ENCODE measurements at places on chromosomes 12 and 14.
A peak's percentile ranks its signal among the peaks of the same experiment; 100 is the strongest.

DNA sequence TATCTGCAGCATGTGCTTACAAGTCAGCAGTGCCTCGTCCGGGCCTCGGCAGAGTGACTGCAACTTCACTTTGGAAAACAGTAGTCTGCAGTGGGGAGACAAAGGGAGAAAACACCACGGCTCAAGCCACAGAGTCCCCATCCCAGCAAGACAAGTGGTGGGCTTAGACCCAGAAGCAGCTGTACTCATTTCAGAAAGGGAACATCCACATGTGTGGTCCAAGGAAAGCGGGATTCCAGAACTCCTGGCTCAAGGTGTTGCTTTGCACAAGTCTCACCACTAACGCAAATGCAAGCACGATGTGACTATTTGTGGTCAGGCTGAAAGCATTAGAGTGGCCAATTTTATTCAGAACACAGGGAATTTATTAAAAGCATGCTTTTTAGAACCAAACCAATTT is 198.3 kb downstream of the TTC7B start:
- no peak for DNase-seq

DNA sequence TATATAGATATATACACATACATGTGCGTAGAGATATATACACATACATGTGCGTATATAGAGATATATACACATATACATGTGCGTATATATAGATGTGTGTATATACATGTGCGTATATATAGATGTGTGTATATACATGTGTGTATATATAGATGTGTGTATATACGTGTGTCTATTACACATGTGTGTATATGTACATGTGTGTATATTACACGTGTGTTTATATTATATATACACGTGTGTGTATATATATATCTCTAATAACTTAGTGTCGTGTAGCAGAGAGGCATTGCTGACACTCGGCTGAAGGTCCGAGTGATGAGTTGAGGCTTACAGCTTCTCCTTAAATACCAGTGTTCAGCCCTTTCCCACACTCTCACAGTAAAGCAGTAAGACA is 133.7 kb downstream of the GLT1D1 start:
- DNase-seq, result no peak

DNA sequence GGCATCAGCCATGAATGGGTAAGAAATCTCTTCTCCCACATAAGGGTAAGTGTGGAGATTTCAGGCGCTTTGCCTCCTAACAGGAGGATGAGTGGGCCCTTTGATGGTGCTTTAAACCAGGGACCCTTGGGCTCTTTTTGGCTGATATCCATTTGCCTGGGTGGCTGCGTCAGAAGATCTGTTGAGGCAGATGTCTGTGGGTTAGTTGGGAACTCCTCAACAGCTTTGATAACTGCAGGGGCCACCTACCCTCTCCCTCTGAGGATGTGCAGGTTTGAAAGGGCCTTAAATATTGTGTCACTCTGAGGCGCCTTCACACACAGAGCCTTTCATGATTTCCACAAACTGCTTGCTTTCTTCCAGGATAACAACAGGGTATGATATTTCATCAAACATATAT is 210.7 kb downstream of the PPM1H start:
- no peak for DNase-seq

- no peak for DNase-seq
These were observed 88.5 kb upstream of the NCOR2 start for GRCh38 chr12:124655698-124656516.

GRCh38 chr12:48924617-48925303 is 532 bp downstream of the FKBP11 start:
- DNase-seq, result peak; percentile 70

DNA sequence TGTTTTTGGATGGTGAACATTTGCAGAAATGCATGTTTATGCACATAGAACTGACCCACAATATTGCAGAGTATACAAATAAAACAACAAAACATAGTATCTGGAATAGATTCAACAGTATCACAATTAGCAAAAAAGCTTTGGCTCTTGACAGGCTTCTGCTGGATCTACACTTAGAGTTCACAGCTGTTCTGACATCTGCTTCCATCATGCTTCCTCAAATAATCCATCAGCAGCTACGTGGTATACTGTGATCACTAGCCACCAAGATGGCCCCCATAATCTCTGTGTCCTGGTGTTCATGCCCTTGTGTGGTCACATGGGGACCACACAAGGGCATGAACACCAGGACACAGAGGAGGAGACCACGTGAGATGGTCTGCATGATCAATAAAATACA is 166.6 kb upstream of the CCDC198 start:
- DNase-seq, result no peak

DNA sequence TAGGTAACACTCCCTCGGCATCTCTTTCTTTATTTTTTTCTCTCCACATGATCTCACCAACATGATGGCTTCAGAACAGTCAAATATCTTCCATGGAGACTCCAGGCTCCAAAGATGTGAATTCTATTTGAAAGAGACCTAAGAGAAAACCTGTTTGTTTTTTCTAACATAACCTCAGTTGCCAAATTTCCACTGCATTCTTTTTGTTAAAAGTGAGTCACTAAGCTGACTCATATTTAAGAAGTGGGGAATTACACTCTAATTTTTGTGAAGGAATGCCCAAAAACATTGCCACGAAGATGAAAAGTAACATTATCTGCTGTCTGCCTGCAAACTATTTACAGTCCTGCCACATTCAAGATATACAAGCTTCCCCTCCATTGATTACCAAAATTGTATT is 1337.6 kb downstream of the LRFN5 start:
- DNase-seq, result no peak

- no peak for DNase-seq
These were observed 105.4 kb downstream of the APAF1 start for GRCh38 chr12:98750511-98750910.

DNA sequence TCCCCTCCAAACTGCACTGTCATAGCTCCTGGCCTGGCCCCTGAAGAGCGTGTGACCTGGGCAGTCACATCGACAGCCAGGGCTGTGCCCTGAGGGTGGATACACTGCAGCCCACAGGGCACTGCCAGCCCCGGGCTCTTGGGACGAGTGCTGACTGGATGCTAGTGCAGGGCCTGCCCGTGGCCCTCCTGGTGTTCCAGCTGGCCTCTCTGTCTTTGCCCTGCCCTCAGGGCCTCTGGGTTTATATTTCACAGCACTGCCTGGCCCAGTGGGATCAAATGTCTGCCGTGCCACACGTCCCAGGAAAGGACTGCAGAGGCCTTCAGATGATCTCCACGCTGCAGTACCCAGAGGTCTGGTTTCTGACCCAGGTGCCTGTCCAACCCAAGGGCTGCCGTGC is 10.1 kb upstream of the CCDC197 start:
- no peak for DNase-seq

DNA sequence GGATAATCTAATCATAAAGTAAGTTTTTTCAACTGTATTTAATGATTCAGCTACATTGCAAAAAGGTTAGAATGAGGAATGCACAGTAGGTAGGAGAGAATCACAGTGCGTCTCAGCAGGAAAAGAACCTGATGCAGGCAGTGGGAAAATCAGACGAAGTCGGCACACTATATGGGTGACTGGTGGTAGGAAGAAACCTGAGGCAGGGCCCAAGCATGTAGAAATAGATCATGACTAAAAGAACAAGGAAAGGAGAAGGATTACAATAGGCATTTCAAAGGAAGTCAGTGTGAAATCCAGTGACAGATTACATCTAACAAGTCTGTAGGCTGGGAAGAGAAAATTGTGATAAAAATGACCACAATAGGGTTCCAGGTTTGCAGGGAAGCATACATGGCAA is 267.0 kb downstream of the MED13L start:
- no peak for DNase-seq

- DNase-seq, result no peak
These were observed 66.4 kb downstream of the PAWR start for GRCh38 chr12:79624378-79624777.

DNA sequence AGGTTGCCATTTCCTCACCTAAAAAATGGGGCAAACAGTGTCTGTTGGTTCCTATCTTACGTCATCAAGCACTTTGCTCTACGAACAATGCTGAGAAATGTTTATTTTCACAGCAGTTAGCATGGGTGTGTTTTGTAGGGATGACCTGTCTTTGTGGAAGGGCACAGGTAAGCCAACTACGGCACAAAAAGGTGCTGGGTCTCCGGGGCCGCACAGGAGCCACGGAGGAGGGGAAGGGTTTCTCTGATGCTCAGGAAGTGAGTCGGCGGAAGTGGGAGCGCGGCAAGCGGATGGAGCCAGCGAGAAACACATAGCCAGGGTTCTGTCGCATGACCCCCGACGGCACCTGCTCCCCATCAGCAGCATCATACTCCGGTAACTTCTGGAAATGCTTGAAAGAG is 65.6 kb upstream of the TCL1B start:
- peak; percentile 2 for DNase-seq

GRCh38 chr12:90546511-90546910 is 408.5 kb downstream of the CCER1 start:
- no peak for DNase-seq

DNA sequence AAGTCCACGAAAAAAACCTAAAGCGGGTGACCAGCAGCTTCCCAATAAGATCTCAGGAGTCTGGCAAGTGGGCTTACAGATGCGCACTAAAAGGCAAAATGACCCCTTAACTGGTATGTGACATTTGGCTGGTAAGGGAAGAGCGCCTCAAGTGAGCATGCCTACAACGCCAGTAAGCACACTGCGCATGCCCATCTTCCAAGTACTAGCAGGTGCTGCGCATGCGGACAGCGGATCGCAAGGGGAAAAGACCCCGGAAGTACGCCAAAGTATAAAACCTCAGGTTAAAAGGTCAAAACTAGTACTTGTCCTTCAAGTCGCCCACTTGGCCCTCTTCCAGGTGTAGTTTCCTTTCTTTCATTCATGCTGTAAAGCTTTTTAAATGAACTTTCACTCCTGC is 518.5 kb upstream of the MDGA2 start:
- DNase-seq, result no peak

- no peak for DNase-seq
These were observed 18.1 kb upstream of the IGF1 start for GRCh38 chr12:102498471-102498870.

DNA sequence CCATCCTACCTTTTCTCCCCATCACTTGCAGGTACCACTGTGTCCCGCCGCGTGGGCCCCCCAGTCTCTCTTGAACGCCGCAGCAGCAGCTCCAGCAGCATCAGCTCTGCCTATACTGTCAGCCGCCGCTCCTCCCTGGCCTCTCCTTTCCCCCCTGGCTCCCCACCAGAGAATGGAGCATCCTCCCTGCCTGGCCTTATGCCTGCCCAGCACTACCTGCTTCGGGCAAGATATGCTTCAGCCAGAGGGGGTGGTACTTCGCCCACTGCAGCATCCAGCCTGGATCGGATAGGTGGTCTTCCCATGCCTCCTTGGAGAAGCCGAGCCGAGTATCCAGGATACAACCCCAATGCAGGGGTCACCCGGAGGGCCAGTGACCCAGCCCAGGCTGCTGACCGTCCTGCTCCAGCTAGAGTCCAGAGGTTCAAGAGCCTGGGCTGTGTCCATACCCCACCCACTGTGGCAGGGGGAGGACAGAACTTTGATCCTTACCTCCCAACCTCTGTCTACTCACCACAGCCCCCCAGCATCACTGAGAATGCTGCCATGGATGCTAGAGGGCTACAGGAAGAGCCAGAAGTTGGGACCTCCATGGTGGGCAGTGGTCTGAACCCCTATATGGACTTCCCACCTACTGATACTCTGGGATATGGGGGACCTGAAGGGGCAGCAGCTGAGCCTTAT is 9.2 kb downstream of the ARHGAP9 start:
- no peak for DNase-seq

- no peak for DNase-seq
These were observed 196.4 kb downstream of the RASSF9 start for GRCh38 chr12:85639834-85640233.

DNA sequence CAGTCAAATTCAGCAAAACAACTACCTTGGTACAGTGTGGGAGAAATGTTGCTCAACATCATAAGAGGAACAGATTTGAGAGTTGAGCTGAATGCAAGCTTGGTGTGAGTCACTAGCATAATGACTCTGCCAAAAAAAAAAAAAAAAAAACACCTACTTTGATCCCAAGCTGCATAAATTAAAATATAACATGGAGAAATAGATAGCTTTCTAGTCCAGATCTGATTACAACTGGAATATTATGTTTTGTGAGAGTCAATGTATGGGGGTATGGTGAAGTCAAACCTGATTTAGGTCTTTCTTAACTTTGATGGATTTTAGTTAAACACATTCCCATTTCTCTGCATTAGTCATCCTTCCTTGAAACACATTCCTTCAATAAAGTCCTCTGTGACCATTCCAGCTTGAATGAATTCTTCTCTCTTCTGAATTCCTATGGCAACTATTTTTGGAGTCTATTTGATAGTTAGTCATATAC is 188.1 kb downstream of the SLC5A8 start:
- no peak for DNase-seq

DNA sequence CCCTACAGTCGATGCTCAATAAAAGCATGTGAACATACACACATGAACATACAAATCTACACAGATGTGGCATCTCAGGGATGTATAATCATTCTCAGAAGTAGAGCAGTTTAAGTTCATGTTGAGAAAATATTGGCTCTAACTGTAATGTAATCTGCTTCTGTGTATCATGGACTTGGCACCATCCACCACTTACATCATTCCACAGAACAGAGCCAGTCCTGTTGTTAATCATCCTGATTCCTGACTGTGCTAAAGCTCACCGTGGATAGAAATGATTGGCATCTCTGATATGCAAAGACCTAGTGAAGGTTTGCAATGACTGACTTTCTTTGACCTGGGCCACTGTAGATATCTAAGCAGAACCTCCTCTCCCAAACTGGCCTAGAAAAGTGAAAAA is 1141.3 kb downstream of the BCL11B start:
- DNase-seq, result no peak

DNA sequence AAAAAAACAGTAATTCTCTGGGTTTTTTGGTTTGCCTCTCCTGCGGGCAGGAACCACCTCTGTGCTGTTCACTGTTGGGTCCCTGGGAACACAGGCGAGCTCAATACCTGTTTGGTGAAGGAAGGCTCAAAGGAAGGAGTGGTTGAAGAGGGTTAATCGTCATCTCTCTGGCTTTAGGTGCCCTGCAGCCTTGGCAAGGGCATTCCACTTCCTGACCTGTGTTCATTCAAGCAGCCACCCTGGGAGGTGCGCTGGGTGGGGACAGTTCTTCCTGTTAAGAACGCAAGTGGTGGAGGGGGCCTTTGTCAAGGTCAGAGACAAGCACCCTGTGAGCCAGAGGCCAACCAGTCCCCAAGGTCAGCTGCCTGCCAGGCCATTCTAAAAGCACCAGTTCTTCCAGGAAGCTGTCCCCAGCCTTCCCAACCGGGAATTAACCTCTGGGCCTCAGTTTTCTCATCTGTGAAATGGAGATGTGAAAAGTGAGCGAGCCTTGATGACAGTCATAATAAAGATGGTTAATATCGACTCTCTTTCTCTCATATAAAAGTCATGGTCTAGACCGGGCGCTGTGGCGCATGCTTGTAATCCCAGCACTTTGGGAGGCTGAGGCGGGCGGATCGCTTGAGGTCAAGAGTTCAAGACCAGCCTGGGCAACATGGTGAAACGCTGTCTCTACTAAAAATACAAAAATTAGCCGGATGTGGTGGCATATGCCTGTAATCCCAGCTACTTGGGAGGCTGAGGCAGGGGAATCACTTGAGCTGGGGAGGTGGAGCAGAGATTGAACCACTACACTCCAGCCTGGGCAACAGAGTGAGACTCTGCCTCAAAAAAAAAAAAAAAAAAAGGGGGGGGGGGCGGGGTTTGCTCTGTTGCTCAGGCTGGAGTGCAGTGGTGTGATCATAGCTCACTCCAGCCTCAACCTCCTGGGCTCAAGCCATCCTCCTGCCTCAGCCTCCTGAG is 6.1 kb downstream of the RHOF start:
- DNase-seq, result no peak

GRCh38 chr12:101906226-101906625 is 28.8 kb downstream of the DRAM1 start:
- DNase-seq, result no peak

- DNase-seq, result no peak
These were observed 175.0 kb upstream of the TMEM132C start for GRCh38 chr12:128091951-128092382.

Measured in stimulated activated CD8-positive, alpha-beta memory T cell treated with anti-CD3 and anti-CD28 coated beads, Interleukin-15, amount 100 ng/mL, for 4 hours (primary cell).